COLO829 (cell line): ENCODE measurements at places on chromosomes 3 and 15.

DNA sequence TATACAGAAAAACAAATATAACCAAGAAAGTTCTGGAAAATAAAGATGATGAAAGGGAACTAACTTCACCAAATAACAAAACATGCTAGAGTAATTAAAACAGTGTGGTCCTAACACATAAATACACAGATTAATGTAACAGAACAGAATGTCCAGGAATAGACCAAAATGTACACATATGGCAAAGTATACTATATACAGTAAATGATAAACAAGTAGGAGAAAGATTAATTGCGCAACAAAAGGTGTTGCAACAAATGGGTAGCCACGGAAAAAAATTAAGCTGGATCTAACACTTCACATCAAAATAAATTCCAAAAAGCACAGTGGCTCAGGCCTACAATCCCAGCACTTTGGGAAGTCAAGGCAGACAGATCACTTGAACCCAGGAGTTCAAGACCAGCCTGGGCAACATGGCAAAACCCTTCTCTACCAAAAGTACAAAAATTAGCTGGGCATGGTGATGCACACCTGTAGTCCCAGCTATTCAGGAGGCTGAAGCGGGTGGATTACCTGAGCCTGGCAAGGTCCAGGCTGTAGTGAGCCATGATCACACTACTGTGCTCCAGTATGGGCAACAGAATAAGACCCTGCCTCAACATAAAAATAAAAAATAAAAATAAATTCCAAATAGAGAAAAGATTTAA lies 19.8 kb downstream of the SCAP start:
- DNase-seq = no peak

DNA sequence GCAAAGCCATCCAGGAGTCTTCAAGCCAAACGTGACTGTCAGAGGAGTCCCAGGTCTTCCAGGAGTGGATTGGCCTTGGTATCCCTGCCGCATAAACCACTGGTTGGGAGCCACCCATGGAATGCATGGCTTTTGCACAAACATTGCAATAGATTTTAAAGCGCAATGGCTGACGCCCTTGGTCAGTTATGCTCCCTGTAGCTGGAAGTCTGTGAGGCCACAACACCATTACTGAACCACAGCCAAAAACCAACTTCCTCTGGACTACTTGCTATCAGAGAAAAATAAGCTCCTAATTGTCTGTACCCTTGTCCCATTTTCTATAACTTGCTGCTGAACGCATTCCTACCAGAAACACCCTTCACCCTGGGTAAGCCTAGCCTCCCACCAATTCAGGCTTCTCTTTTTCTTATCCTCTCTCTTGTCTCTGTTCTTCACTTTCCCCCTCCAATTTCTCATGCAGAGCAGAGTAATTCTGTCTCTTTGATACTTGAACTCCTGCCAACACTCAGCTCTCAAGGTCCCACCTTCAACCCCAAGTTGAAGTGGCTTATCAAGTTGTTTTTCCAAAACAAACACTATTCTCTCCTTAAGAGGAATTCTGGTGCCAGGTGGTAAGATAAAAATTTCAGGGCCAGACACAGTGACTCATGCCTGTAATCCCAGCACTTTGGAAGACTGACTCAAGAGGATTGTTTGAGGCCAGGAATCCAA lies 176.4 kb upstream of the UBE2E1 start:
- DNase-seq = no peak

- no peak for DNase-seq
These were observed 51.2 kb downstream of the SPSB4 start for GRCh38 chr3:141102372-141102771.

GRCh38 chr15:101490922-101491733 lies 1.6 kb upstream of the PCSK6 start:
- DNase-seq = no peak

GRCh38 chr15:69756440-69756839 lies 303.8 kb downstream of the RPLP1 start:
- DNase-seq = no peak

DNA sequence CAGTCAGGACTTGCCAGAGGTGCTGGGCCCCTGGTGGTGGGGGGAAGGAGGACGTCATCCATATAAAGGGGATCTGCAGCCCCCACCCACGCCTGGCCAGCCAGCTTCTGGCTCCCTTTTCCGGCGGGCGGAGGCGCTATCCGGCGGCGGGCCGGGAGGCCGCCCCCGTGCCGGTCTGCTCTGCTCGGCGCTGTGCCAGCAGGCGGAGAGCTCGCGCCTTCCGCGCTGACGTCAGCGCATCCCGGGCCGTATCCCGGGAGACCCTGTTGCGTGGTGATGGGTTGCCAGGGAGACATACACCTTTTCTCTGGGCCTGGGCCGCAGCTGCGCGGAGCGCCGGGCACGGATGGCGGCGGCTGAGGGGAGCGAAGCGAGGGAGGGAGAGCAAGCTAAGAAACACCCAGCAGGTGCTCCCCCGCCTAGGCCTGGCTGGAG lies 1.1 kb downstream of the FAM131A start:
- DNase-seq = no peak

DNA sequence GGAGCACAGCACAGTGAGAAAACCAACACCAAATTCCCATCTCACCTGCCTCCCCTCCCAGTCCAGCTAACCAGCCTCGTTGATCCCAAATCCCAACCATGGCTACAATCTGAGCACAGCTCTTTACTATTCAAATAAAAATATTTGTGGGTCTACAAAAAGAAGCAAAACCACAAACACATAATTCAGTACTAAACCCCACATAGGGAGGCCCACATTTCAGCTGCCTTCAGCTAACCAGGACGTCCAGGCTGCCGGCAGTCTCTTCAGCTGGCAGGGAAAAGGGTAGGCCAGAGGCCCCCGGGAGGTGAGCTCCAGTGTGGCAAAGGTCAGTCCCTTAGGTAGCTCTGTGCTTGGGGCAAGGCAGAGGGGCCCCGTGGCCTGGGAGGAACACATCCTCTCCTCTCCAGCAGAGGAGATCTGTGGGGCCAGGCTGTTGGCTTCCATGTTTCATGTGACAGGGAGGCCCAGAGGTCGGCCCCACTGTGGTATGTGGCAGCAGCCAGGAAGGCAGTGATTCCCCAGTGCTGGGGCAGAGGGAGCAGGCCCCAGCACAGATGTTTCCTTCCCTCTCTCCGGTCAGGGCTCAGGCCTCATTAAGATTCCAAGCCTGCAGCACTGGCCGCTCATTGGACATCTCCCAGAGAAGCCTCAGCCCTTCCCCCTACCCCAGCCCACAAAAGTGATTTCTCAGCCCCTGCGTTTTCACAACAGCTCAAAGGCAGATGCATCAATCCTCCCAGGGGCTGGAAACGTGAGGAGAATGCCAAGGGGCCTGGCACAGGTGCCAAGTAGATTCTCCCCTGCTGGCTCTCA lies 381.4 kb downstream of the NTRK3 start:
- no peak for DNase-seq

- DNase-seq = no peak
These were observed 153.5 kb upstream of the MEIS2 start for GRCh38 chr15:37253877-37254276.

- no peak for DNase-seq
These were observed 849.7 kb downstream of the ROBO2 start for GRCh38 chr3:77889616-77890015.

DNA sequence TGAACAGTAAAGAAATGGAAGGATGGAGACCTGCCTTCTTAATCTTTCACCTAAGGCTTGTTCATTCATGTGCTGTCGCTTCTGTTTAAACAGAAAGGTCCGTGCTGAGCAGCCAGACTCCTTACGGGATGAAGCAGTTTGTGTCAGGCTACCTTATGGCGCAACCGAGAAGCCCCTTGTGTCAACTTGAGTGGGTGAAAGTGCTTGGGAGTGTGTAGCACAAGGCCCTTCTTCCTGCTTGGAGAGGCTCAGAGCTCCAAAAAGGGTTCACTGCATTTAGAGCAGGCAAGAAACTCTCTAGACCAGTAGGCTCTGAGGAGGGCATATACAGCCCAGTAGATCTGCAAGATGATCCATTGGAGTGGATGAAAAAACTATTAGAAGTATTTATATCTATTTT lies 16.0 kb downstream of the CAPN3 start:
- DNase-seq = no peak

DNA sequence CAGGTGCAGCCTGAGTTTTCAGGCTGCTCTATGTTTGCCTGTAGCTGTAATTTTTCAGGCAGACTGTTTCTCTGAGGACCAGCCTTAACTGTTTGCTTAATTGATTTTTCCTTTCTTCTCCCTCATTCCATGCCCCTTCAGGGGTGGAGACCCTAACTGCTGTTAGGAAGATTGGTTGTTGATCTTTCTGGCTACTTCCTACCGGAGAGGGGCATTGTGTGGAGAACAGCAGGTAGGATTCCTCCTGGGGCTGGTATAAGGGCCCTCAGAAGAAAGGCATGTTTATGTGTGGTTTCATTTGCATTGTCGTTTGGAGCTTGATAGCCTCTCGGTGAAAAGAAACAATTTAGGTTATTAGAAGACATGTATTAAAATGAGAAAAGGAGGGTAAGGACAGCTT lies 56.9 kb upstream of the GOLGA6L2 start:
- no peak for DNase-seq

DNA sequence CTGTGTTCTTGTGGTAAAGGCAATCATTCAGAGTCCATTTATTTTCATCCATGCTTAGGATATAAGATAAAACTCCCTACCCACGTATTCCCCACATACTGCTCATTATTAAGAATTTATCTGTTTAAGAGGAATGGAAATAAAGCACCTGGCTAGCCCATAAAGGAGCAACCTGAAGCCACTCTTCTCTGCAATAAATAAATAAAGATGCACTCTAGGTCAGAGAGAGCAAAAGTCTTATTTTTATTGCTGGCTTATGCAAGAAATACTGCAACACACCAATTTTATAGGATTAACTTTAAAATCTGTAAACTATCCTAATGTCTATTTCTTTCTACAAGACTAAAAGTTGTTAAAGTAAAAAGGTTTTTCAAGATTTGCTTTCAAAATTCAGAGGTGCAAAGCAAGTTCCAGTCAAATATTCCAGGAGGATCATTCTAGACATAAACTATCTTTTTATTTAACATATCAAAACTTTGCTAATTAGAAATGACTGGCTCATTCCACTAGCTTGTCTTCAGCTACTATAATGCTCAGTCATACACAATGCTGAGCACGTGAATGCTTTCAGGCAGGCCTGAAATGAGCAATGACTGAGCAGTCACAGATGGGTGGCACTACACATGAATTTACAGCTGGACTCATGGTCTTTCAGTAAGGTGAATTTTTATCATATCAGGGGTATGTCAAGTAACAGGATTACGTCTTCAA lies 7.1 kb downstream of the TJP1 start:
- DNase-seq = no peak

DNA sequence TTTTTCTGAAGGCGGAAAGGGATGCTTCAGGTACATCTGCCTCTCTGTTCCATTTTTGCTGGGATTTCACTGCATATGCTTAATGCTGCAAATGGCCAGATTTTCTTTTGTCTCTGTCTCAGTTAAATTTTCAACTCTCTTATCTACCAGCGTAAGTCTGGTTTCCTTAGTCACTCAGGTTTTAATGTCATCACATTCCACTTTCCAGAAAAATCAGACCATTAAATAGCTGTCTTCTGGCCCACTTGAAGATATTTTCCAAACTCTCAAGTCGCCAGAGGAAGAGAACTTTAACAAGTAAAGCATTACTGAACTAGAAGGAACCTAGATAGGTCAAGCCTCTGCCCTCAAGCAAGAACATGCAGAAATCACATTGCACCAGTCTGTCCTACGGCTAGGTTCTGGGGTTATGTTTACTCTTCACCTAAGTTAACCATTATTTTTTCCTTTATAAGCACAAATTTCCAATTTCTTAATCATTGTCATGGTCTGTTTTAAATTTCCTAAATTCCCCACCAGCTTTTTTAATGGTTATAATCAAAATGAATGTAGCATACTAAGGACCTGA lies 26.5 kb downstream of the AVEN start:
- no peak for DNase-seq

DNA sequence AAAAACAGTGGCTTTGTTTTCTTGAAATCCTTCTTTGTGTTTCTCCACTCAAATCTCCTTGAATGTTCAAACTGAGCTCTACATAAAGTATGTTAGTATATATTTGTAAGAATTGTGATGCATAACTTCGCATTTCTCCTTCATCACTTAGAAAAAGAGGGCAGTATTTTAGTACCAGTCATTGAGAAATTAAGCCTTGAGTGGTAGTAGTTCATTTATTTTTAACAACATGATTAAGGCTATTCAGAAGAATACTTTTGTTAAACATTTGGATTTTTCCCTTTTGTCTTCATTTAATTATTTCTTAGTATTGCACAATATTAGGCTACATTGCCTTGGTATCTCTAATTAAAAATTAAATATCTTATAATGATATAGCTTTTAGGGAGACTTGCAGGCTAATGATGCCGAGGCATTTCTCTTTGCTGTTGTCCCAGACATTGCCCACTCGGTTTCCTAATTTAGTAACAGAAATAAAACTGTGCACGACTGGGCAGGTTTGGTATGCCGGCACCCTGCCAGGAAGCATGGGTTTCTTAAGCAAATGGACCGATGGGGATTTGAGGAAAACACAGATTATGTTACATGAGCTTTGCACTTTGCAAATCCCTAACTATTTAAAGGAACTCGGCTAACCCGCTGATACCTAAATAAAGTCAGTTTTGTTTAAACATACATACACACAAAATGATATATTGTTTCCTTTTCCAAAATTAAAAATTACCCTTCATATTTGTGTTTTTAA lies 54.7 kb downstream of the LRRC28 start:
- no peak for DNase-seq

- no peak for DNase-seq
These were observed 33.3 kb downstream of the ZNF609 start for GRCh38 chr15:64493641-64494040.

- DNase-seq = peak; percentile 8
These were observed 75.7 kb downstream of the GAP43 start for GRCh38 chr3:115698851-115699591.

- no peak for DNase-seq
These were observed 4.5 kb downstream of the CHST13 start for GRCh38 chr3:126528419-126528799.

- DNase-seq = no peak
These were observed 147.5 kb downstream of the FILIP1L start for GRCh38 chr3:99966662-99967416.

DNA sequence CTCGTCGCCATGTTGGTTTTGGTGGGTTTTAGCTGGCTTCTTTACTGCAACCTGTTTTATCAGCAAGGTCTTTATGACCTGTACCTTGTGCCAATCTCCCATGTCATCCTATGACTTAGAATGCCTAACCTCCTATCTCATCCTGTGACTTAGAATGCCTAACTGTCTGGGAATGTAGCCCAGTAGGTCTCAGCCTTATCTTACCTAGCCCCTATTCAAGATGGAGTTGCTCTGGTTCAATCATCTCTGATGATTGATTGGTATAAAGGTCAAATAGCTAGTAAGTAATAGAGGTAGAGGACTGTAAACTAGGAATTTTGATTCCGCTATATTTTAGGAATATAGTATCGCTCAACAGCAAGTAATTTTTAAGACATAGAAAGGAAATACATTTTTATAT lies 1.3 kb upstream of the ACKR2 start:
- DNase-seq = no peak
